ENCODE measurements at places on chromosomes 6 and 20. TPM values are rescaled to one million over a fixed set of nuclear protein-coding genes. Genes with fewer than 3 reads are reported as not detected.

The ANKS1A gene
- total RNA-seq: 10.2 TPM

DNA sequence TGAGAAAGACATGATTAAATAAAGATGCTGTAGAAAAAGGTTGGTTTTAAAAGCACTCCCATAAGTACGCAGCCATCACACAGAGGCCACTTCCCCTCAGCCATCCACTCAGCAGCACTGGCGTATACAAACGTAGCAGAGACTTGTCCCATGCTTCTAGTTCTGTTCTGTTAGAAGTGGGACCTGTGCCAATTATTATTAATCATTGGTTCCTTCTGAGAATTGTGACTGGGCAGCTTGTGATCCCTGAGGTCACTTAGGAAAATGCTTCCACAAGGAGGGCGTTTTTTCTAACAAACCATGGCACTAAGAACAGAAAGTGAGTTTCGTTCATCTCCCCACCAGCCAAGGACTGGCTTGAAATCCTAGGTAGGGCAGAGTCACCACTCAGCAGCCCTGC, 53.9 kb downstream of the FAM120B start:
- peak; percentile 79 for DNase-seq

- DNase-seq: no peak
Observed at GRCh38 chr6:46353528-46353927, 137.7 kb downstream of the RCAN2 start.

DNA sequence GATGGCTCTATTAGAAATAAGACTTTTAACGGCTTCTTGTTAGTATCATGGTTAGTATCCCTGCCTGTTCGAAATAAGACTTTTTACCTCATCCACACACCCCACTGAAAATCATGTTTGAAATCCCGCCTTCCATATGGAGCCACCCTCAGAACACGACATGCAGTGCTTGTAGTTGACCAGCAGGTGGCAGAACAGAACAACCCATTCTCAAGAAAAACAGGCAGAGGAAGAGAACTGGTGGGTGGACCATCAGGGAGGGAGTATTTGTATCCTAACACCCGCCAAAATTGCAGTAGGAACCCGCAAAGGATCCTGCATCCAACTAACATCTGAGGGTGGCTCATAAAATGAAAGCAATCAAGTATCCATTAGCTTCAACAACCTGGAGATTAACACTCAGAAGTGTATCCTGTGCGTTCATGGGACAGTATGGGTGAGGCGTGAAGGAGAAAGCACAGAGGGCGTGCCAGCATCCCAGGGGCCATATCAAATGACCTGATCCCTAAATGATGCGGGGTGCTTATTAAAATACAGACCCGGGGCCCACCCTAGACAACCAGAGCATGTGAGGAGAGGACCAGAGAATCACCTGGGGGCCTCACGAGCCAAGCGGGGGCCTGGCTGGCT, 89.6 kb upstream of the NHSL1 start:
- peak; percentile 43 for DNase-seq

GRCh38 chr6:136646377-136646776, 96.2 kb upstream of the MAP7 start:
- no peak for DNase-seq

The FANCE gene
- total RNA-seq: 8.9 TPM

DNA sequence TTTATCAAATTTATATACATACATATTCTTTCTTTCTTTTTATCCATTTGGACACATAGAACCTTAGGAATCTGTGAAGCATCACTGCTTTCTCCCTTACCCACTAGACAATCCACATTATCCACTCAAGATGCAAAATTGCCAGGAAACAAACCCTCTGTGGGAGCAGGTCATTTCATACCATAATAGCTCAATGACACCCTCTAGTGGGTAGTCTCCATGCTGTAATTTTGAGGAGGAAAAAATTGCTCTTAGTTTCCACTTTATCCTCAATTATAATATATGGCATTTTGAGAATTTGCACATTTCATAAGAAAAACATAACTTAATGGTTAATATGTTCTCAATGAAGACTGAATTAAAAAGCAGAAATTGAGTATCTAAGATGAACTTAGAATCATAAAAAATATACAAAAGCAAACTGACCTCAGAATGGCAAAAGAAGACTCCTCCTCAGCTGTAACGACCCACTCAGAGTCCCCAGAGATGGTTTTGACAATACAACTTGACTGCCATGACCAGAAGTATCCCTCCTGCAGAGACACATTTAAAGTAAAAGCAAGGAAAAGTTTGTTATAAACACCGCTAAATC, 164.1 kb downstream of the FRK start:
- no peak for DNase-seq

Measured in pulmonary artery endothelial cell (primary cell).